ENCODE measurements at places on chromosomes 16 and 17.

DNA sequence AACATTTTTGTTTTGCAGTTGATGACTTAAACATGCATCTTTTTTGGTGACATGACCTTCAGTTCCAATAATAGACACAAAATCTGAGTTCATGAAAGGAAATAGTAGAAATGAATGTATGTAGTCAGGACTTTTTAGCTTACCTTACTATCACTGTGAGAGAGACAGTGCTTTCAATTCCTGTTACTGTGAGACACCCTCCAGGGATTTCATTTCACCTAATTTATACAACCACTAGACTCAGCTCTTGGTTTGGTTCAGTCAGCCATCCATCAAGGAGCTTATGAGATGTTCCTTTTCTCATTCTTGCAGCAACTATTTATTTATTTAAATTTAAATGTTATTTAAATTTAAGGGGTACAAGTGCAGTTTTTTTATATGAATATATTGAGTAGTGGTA, 77.9 kb downstream of the MAP2K4 start:
- no peak for DNase-seq

DNA sequence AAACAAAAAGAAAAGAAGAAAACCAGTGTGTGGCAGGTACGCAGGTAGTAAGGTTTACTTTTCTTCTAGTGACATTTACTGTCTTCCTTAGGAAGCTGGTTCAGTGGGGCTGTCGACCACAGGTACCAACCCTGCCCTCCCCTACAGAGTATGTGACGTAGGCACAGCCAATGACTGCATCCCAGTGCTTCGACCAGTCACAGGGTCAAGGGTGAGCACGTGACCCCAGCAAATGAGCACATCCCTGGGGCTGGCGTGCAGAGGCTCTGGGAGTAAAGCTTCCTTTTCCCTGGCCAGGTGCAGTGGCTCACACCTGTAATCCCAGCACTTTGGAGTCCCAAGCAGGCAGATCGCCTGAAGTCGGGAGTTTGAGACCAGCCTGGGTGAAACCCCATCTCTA, 38.9 kb upstream of the PLCG2 start:
- DNase-seq: no peak

- no peak for DNase-seq
These were observed 1.5 kb downstream of the NPLOC4 start for GRCh38 chr17:81635431-81635830.

- DNase-seq: no peak
These were observed 14.5 kb upstream of the TNFRSF13B start for GRCh38 chr17:16986391-16986790.

- no peak for DNase-seq
These were observed 8.4 kb downstream of the TXNL4B start for GRCh38 chr16:72085002-72085401.

DNA sequence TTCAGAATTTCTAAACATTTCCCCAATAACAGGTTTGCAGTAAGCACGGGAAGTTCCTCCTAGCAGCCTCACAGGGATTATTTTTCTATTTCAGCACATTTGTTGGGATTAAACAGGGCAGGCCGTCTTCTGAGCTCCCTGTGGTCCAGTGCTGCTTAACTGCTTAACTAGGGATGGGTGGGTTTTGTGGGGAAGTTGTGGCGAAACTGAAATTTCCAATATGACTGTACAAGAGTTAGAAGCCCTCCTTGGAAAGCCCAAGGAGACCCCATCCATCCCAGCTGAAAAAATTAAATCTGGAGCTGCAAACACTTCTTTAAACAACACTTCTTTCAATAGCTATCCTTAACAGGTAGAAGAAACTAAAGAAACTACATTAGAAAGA, 22.2 kb downstream of the FAM117A start:
- DNase-seq: no peak

DNA sequence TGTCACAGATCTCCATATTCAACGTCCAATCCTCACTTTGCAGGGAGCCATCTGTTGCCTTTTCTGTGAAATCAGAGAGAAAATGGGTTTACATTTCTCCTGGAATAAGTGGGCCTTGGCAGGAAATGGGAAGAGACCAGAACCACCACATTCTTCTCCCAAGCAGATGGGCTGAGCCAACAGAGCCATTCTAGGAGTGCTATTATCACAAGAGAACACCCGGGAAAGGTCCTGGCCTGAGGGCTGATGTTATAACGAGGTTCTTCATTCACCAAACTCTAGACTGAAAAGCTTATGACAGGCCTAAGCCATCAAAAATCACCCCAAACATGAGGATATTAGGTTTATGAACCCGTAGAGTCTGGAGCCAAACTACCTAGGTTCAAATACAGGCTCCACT, 64.7 kb downstream of the TOM1L2 start:
- no peak for DNase-seq

- no peak for DNase-seq
These were observed 56.5 kb downstream of the COPRS start for GRCh38 chr17:31802502-31802901.

DNA sequence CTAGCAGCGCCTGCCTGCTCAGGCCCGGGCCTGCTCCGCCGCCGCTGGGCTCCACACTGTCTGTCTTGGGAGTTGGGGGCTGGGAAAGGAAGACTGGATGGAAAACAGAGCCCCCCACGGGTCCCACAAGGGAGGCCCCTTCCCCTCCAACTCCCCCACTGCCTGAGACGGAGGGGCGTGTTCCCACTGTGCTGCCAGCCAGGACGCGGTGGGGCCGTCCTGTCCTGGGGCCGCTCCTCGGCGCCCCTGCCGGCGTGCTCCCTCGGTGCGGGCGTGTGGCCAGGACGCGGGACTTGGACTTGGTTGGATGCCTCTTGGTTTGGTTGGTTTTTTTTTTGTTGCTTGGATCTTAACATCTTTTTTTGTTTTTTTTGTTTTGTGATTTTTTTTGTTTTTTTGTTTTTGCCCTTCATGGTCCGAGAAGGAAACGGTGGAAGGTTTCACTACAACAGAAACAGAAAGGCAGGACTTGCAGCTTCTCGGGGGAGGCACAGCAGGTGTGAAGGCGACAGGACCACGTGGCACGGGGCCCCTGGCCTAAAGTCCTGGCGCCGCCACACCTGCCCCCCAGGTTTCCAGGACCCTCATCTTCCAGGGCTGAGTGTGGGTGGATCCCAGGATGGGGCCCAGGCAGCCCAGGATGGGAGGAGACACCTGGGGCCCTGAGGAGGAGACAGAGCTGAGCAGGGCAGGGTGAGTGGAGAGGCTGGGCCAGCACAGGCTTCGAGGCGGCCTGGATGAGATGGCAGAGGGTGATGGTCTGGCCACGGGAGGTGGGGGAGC, 16.0 kb downstream of the ENGASE start:
- no peak for DNase-seq

- DNase-seq: no peak
These were observed 19.5 kb upstream of the SCNN1B start for GRCh38 chr16:23282568-23282967.

GRCh38 chr16:81809567-81809966, 30.5 kb downstream of the PLCG2 start:
- DNase-seq: no peak

DNA sequence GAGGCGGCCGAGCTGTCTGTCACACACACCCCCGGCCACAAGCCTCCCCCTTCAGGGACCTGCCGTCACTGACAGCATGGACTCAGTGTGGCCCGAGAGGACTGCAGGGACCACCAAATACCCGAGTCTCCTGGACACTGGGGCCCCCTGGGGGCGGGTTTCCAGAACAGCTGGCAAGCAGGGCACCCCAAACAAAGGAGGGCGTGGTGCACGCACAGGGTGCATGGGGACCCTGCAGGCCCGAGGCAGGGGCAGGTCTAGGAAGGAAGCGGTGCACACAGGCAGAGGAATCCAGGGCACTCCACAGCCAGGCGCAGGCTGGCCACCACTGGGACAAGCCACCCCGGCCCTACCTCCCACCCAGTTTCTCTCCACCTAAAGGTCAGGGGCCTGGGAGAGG, 28.7 kb upstream of the ENPP7 start:
- DNase-seq: peak; percentile 77

DNA sequence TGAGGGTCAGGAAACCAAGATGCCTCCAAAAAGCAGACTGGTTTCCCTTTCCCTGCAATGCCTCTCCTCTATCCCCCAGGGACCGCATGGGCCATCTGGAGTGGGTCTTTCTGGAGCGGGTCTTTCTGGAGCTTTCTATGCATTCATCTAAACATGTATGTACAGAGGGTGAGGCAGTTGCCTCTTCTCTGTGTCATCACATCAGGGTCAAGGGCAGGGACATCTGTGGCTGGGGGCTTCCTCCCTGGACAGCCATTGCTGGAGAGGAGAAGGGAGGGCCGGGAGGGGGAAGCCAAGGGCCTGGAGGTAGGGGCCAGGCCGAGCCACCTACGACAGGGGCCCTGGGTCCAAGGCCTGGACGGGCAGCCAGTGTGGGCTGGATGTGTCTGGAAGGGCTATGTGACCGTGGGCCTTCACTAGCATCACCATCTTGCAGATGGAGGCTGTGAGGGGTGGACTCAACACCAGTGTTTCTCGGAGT, 840 bp downstream of the ADCY7 start:
- no peak for DNase-seq

GRCh38 chr17:29874931-29875596, 55.0 kb downstream of the SSH2 start:
- DNase-seq: no peak

DNA sequence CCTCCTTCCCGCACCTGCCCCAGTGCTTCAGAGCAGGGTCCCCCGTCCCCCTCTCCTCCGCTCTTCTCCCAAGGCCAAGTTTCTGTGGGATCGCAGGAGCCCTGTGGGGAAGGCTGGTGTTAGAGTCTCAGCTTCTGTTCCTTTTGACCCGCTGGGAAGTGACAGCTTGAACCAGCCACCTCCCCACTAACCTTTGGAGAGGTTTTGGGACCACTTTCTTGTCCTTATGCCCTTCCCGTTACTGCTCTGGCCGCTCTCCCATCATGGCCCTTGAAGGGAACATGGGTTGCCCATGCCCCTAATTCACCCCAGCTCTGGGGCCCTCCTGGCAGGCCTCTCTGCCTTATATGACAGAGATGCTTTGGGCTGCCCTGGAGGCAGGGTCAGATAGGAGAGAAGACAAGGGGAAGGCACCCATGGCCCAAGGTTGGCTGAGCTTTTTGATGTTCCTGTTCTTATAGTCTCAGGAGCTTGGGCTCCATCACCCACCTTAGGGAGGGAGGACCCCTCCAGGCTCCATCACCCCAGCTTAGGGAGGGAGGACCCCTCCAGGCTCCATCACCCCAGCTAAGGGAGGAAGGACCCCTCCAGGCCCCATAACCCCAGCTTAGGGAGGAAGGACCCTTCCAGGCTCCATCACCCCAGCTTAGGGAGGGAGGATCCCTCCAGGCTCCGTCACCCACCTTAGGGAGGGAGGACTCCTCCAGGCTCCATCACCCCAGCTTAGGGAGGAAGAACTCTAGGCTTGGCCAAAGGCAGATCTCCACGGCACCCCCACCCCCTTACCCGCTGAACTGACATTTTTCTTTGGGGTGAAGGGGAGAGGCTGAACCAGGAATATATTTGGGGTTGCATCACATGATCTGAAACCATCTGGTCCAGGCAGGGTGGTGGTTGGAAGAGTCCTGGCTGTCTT, 45.0 kb downstream of the NT5M start:
- DNase-seq: no peak

DNA sequence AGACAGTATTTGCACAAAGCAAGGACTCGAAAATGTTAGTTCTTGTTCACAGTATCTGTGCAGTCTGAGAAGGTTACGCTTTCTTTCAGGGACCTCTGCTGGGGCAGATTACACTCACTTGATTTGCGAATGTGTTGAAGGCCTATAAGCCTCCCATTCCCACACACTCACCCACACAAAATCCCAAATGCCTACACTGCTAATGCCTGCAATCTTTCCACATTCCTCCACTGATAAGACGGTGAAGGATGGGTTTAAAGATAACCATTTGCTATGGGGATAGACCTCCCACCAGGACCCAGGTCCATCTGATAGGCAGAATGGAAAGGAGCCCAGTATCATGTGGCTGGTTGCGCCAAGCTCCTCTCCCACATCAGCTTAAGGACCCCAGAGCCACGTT, 394.9 kb upstream of the SALL1 start:
- no peak for DNase-seq
